Tongue (tissue), 3 donors: ENCODE measurements at places on chromosomes 5 and 9. TPM values are rescaled to one million over a fixed set of nuclear protein-coding genes. Genes with fewer than 3 reads are reported as not detected.

Gene CTXN3
- 4.6 TPM for total RNA-seq

Gene C5orf52
- not detected for total RNA-seq

Gene BHMT2
- 5.1 TPM for total RNA-seq

Gene SLC6A3
- total RNA-seq = 0.10 TPM

Gene TMEM203
- 38.3 TPM for total RNA-seq

Gene CSF2
- not detected for total RNA-seq

Gene KIAA0825
- 13.1 TPM for total RNA-seq

Gene NMUR2
- total RNA-seq = not detected

Gene PCDHAC1
- total RNA-seq = 0.41 TPM

Gene IFNA13
- total RNA-seq = not detected

Gene NR2F1
- total RNA-seq = 31.2 TPM

Gene PRELID2
- total RNA-seq = 38.0 TPM

Gene NAIP
- total RNA-seq = 11.6 TPM

Gene FABP6
- total RNA-seq = not detected

Gene FAM221B
- not detected for total RNA-seq

Gene NR2F1-AS1
- total RNA-seq = 16.7 TPM

Gene WHRN
- total RNA-seq = 4.2 TPM
